Esophagus squamous epithelium (tissue), 5 donors: ENCODE measurements at places on chromosomes 16 and 17.

GRCh38 chr17:49201481-49201927 is 8.9 kb downstream of the GNGT2 start:
- DNase-seq, result no peak

GRCh38 chr17:34356194-34356593 is at the start of gene CCL13:
CCL13 (plus strand) TSS chr17:34356480; CDS start chr17:34356527, 47 bp downstream.
- DNase-seq, result no peak

- no peak for DNase-seq
Observed at GRCh38 chr17:41008811-41009210, at the start of gene KRTAP3-1. KRTAP3-1 (minus strand) TSS chr17:41009128; CDS start chr17:41009074, 54 bp downstream.

DNA sequence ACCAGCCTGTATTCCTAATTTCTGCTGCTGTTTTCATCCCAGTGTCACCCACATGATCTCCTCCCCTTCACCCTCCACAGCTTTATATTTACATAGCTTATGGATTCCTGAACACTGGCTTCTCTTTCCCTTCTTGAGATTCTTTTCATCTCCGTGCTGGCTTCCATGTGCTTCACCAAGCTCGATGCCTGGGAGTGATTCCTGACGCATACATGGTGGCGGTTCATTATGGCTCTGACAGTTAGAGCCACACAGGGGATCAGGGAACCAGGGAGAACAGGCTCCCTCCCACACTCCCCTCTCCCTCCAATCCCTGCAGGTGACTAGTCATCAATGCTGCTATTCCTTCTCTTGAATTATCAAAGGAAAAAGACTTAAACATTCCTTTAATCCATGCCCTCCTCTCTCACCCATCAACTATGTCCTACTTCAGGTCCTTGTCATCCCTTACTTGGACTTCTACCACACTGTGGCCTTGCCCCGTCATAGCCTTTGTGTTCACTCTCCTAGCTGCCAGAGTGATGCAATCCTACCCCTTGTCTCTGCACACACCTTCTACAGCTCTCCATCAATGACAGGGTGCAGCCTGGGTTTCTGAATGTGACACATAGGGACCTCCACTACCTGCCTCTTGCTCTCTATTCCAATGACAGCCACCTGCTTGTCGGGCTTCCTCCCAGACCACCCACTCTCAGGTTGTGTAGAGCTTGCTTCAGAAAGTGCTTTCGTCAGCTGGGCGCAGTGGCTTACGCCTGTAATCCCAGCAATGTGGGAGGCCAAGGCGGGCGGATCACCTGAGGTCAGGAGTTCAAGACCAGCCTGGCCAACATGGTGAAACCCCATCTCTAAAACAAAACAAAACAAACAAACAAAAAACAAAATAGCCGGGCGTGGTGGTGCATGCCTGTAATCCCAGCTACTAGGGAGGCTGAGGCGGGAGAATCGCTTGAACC is 43.6 kb downstream of the MYH13 start:
- DNase-seq, result no peak

- DNase-seq, result no peak
Observed at GRCh38 chr16:17412221-17412620, 58.5 kb downstream of the XYLT1 start.

DNA sequence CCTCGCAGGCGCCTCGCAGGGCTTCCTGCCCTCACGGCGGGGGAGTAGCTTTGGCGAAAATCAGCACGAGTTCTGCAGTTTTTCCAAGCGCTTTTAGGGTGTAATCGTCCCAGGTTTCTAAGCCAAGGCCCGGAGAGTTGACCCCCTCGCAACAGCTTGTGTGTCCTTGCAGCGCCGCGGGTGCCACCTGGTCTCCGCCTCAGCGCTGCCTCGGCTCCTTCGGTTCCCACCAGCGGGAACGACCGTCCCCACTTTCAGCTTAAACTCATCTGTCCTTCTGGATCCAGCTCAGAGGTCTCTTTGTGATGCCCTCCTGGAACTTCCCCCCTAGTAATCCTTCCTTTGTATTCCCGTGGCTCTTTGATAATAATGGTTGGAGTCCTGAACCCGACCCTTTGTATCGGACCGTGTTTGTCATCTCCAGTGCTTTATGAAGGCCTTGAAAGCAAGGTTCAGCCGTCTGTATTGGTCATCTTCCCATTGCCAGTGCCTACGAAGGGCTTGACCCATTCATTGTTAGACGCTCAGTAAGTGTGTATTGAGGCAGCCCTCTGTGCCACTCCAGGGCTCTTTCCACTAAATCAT is 858 bp upstream of the SMARCE1 start:
- DNase-seq, result no peak

- DNase-seq, result no peak
Observed at GRCh38 chr16:56628486-56629350, 3.1 kb downstream of the MT1E start.

DNA sequence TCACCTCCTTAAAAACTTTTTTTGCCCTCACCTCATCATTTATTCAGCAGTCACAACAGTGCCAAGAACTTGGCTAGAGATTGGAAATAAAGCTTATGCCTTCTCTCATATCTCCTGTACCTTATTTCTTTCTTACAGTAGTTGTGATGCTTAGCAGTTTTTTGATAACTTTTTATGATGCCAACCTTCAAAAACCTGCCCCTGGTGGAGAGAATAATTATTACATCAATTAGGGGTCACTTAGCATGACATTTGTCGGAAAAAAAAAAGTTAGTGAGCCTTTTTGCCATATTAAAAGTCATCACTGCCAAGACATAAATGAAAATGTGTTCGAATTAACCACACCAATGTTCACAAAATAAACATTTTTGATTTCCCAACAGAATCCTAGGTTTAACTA is 296.6 kb downstream of the WWOX start:
- no peak for DNase-seq

GRCh38 chr17:40060887-40061608 is 1.7 kb upstream of the THRA start:
- no peak for DNase-seq

- DNase-seq, result no peak
Observed at GRCh38 chr17:921161-921560, 58.4 kb downstream of the NXN start.

DNA sequence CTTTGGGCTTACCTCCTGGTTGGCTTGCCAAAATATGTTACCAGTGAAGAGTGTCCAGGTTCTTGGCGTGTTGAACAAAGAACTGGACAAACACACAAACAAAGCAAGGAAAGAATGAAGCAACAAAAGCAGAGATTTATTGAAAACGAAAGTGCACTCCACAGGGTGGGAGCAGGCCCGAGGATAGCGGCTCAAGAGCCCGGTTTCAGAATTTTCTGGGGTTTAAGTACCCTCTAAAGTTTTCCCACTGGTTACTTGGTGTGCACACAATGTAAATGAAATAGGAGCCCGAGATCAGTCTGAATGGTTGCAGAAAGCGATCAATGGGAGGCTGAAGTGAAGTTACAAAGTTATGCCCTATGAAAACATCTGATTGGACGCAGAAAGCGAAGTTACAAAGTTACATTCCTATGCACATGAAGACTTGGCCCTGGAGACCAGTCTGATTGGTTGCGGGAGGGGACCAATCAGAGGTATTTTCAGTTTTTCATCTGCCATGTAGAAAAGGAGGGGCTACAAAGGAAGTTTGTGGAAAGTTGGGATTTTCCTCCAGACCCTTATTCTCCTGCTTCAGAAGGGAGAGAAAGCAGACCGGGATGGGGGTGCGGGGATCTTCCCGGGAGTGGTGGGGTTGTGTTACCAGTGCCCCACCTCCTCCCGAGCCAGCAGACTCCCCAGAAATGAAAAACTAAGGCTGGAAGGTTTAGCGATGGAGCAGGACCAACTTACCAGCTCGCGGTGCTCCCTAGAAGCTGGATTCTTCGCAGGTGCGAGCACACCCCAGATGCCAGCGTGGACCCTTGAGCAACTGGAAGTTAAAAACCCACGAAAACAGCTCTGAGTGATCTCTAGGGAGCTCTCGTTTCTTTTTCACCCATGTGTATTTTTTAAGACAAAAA is at the start of gene SLFN12:
TSS of gene SLFN12 (minus strand) at position 325 of the 899 bp plus-strand sequence. CDS start 9,472 bp downstream, outside the sequence.
- no peak for DNase-seq

GRCh38 chr17:80445726-80446110 is 30.7 kb downstream of the NPTX1 start:
- DNase-seq, result no peak

- DNase-seq, result no peak
Observed at GRCh38 chr17:29341726-29342125, 47.8 kb upstream of the NUFIP2 start.

DNA sequence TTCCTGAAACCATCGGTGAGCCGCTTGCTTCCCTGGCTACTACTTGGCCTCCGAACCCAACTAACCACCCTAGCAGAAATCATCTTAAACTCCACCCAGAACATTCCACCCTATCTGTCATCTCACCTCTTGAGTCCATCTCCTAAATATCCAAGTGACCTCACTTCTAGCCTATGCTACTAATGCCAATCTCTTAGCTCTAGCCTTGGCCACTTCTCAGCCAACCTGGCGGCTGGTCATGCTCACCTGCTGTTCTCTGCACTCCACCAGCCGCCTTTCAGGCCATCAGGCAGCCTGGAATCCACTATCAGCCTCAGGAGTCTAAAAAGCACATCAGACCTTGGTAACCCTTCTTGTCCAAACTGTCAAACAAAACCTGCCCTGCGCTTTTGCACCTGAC is 11.9 kb upstream of the CYTH1 start:
- no peak for DNase-seq

GRCh38 chr17:81383504-81384421 is 11.5 kb upstream of the BAHCC1 start:
- no peak for DNase-seq

GRCh38 chr17:75182319-75182568 is 515 bp downstream of the SUMO2 start:
- no peak for DNase-seq

DNA sequence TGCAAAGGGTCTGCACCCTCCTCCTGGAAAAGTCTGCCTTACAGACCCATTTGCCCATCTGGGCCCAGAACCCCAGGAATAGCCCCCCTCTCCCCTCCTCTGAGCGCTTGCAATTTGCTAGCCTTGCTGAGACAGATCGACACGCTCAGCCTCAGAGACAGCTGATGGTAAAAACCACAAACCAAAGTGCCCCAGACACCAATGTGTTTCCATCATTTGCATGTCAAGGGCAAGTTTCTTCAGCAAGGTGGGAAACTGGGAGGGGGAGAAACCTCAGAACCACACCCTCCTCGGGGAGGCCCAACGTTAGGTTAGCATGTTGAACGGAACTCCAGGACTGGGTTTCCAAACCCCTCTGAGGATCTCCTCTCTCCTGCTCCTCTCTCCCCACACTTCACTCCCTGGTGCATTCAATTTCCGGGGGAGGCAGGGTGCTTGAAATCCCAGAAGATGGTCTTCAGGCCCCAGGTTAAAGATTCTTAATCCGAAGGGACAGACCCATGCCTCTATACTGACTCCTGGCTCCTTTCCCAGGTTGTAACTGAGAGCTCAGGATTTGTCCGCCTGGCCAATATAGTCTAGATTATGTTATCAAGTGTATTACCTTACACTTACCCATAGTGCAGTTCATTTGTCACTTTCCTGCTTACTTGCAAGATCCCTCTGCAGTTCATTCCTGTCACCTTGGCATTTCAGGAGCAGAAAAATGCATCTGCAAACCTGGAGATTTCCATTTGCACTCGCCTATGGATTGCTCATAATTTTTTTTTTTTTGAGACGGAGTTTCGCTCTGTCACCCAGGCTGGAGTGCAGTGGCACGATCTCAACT is 1.3 kb upstream of the CUEDC1 start:
- DNase-seq, result no peak

GRCh38 chr17:81910840-81911276 is 341 bp downstream of the PCYT2 start:
- DNase-seq, result no peak

DNA sequence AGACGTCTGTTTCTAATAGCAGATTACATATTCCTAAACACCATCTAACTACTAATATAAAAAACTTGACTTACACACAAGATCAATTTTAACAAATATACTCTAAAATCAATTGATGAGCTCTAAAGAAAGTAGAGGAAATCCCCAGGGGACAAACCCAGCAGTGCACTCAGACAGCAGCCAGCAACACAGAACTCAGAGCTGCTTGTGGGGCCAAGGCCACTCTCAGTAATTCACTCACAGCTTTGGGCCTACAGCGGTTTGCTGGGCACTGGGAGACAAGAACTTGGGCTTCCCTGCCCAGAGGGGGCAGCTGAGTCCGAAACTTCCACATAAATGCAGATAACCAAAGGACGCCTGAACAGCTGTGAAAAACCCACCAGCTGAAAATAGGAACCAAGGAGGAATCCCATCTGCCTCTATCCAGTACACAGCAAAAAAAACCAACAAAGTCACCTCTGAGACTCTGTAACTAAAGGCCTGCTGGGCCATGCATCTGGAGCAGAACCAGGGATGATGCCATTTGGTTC is 21.4 kb downstream of the NPLOC4 start:
- DNase-seq, result no peak

- DNase-seq, result no peak
Observed at GRCh38 chr17:21211825-21212479, 2.0 kb downstream of the TMEM11 start.

DNA sequence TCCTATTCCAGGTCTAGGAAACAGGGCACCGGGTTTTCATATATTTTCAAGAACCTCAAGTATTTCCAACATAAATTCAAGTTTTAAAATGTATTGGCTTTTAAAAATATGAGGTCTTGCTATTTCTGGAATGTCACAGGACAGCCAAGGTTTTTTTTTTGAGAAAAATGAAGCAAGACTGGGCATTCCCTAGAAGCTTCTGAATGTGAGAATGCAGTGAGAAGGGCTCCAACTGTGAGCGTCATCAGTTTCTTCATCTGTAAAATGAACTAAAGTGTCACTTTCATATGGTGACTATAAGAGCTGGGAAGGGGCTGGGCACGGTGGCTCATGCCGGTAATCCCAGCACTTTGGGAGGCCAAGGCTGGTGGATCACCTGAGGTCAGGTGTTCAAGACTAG is 455.8 kb upstream of the MAF start:
- no peak for DNase-seq

DNA sequence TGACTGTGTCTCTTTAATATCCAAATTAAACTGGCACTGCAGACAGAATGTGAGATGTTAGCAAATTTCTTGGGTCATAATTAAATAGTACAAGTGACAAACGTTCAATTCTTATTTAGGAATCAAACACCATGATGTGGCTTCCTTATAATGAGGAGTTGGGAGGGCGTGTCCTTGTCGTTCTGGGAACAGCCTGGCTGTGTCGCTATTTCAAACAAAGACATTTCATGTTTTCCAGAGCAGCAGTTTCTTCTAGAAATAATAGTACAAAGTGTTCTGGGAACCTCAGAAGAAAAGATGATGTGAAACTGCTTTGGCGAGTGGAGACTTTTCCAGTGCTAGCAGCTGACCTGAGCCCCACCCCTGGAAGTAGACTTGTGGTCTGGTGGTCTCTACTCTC is 301.7 kb upstream of the N4BP1 start:
- no peak for DNase-seq

DNA sequence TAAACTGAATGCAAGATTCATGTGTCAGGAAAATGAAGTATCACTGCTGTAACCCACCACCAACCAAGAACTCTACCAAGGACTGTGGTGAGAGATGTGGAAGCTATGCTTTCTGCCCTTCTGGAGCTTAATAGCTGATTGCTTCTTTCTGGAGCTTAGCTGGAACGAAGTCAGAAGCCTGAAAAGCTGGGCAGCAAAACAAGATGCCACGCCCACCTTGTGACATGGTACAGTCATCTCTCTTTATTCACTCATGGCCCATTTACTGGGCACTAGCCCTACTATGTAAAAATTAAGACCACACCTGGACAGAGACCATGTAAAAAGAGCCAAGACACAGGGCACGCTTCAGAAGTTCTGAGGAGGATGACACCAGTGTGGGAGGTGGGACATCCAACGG is 48.1 kb downstream of the TEX2 start:
- DNase-seq, result no peak

- no peak for DNase-seq
Observed at GRCh38 chr16:11949527-11949926, 7.7 kb upstream of the NPIPB2 start.

- DNase-seq, result no peak
Observed at GRCh38 chr17:21042458-21043295, at the start of gene USP22. USP22 (minus strand) TSS chr17:21043011; CDS start chr17:21042835, 176 bp downstream.
